Stomach (tissue), 19 donors: ENCODE measurements at places on chromosomes 5 and 9. TPM values are rescaled to one million over a fixed set of nuclear protein-coding genes. Genes with fewer than 3 reads are reported as not detected.

DNA sequence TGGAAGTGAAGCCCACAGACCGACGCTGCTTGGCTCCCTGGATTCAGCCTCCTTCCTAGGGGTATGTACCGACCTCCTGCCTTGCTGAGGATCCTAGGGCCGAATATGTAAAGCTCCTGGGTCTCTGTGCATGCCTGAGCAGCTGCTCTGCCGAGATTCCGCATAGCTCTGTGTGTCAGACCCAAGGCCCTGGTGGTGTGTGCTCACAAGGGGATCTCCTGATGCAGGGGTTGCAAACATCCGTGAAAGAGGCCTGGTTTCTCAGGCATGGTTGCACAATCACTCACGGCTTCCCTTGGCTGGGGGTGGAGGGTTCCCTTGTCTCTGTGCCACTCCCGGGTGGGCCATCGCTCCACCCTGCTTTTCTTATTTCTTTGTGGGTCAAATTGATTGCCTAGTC lies 19.9 kb upstream of the SVEP1 start:
- no peak for DNase-seq

GRCh38 chr5:13941468-13941867 lies 3.0 kb downstream of the DNAH5 start:
- DNase-seq: no peak

DNA sequence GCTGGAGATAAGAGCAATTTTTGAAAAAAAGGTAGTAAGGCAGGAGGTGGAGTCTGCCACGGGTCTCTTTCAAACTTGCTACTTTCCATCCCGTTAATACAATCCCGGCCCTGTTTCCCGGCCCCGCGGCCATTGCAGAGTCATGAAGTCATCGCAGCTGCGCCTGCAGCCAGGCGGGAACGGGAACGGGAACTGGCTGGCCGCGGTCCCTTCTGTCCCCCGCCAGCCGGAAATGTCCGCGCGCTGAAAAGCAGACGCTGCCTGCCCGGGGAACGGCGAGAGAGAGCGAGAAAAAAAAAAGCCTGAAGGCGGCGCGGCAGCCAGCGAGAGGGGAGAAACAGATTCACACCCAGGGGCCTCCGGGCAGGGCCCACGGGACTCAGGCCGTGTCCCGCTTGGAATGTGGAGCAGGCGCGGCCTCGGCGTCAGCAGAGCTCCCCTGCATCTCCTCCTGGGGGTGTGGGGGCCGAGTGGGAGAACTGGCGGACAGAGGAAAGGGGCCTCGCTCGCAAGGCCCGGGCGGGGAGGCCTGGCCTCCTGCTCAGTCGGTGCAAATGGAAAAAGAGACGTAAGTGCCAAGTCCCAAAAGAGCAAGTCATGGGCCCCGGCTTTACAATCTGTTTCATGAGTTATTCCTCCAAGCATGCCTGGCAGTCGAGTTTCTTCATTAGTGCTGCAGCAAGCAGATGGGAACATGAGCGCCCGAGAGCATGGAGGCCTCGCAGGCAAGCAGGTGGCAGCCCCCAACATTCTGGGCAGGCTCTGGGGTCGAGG lies 201.2 kb upstream of the GAS1 start:
- DNase-seq: peak; percentile 74

- no peak for DNase-seq
These were observed 15.1 kb downstream of the FGF1 start for GRCh38 chr5:142670804-142671203.

The TICAM2 gene
- 2.4 TPM for total RNA-seq
